ENCODE measurements at places on chromosomes 12 and 14.
A peak's percentile ranks its signal among the peaks of the same experiment; 100 is the strongest.

DNA sequence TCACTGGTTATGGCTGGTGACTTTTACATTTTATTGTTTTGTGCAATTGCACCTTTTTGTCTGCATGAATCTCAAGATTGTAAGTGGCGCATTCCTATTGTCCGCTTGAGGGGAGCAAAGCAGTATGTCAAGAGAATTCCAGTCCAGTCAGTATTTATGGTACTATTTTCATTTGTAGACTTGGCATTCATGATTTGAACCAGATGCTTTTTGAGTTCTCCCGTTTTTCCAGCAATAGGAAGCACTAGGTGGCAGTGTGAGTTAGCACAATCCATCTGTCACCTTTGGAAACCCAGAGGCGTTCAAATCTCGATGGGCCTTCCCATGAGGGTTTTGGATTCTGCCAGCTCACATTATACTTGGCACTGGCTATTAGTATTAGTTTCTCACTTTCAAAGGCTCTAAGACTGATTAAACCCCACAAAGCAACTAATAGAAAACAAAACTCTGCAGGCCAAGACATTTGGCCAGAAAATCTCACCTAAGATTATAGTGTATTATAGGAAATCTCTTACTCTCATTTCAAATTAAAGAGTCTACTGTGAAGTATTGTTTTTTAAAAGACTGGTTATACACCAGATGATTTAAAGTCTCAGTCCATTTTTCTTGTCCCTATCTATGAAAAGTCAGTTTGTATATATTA, 2.2 kb downstream of the DACT1 start:
- DNase-seq: peak; percentile 74

DNA sequence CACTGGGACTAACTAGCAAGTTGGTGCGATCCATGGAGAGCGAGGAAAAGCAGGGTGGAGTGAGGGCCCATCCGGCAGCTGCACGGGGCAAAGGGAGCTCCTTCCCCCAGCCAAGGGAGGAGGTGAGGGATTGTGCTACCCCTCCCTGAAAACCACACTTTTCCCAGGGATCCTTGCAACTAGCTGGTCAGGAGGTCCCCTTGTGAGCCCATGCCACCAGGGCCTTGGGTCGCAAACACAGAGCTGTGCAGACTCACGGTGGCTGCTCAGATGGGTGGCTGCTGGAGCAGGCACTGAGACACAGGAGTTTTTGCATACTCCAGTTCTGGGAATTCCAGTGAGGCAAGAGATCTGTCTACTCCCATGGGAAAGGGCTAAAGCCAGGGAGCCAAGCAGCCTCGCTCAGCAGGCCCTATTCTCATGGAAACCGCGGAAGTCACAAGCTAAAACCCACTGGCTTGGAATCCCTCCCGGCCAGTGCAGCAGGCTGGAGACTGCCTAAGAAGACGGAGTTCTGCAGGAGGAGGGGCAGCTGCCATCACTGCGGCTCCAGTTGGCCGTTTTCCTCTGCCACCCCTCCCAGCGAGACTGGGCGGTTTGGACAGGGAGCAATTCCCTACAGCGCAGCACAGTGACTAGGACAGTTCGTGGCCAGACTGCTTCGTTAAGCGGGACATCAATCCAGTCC, 10.9 kb upstream of the ZNF705A start:
- peak; percentile 12 for DNase-seq

DNA sequence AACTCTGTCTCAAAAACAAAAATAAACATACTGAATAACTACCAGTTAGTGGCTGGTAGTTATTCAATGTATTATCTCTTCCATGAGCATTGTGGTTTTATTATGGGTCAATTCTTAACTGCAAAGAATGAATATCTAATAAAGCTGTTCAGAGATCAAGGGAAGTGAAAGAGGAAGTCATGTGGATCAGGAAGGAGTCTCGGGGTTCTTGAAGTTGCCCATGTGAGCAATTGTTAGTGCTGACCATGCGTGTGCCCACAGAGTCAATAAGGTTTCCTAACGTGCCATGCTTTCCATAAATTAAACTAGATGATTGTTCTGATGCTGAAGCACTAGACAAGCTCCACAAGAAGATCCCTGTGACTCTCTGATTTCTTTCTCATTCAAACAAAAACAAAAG, 136.5 kb upstream of the CPSF6 start:
- DNase-seq: no peak

GRCh38 chr14:96189281-96189711, 15.3 kb upstream of the BDKRB2 start:
- DNase-seq: peak; percentile 25

DNA sequence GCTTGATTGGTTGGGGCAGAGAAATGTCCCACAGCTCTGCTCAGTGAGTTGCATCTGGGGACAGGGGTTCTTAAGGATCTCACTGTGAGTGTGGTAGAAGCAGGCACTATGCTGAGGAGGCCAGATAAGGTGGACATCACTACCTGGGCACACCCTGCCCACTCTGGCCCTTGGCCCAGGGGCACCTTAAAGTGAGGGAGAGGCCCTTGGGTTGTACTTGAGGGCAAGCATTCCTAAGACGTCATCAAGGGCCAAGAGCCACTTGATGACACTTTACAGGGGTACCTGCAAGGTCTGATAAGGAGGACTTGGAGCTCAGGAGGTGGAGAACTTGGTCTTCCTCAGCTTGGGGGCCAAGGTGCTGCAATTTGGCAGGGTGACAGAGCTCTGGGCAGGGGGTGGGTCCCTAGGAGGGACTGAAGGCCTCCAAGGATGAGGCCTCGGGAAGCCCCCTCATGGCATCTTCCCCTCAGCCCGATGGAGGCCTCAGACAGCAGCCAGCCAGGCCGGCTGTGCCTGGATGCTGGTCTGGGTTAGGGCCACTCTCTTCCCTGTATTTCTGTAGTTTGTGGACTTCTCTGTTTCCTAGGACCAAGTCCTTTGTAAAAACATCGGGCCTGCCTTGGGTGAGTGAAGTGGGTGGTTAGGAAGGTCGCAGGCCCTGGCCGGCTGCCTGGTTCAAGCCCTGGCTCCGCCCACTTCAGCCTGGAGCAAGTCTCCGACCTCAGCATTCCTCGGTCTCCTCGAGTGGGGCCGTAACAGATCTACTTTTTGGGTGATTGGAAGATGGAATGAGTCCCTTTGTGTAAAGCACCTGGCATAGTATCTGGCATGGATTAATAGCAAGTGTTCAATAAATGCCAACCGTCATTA, 24.8 kb downstream of the GPR68 start:
- no peak for DNase-seq

DNA sequence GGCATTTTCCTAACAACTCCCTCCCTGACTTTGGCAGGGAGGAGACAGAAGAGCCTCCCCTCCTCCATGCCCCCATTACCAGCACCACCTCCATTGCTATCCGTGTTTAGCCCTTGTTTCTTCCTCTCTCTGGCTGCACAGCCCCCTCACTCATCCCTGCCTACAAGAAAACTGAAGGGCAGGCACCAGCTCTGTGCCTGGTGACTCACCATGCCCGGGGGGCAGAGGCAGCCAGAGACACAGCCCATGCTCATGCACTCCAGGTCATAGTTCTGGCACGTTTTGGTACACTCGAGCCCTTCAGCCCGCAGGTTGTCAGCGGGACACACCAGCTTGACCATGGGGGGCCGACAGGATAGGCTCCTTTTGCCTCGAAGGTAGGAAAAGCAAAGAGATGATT, 80.4 kb downstream of the VWF start:
- peak; percentile 87 for DNase-seq

DNA sequence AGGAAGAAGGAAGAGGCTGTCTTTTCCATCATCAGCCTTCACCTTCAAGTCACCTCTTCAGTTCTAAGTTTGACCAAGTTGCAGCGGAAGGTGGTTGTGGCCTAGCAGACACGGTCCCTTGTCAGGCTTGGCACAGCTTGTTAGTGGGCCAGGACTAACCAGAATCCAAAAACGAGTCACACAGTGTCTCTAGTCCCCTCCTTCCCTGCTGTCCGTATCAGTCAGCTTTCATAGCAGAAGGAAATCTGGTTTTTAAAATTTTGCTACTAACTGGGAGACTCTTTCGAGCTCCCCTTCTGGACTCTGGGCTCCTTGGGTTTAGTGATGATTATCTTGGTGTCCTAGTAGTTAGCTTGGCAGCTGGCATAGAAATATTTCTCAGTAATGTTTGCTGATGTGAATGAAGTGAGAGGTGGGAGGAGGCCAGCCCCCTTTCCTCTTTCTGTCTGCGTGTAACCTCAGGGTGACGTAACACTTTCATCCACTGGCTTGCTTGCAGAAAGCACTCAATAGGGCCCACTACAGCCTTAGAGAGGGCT, 3.8 kb downstream of the ETV6 start:
- DNase-seq: peak; percentile 10

GRCh38 chr12:91744597-91744996, 401.0 kb downstream of the BTG1 start:
- DNase-seq: no peak

DNA sequence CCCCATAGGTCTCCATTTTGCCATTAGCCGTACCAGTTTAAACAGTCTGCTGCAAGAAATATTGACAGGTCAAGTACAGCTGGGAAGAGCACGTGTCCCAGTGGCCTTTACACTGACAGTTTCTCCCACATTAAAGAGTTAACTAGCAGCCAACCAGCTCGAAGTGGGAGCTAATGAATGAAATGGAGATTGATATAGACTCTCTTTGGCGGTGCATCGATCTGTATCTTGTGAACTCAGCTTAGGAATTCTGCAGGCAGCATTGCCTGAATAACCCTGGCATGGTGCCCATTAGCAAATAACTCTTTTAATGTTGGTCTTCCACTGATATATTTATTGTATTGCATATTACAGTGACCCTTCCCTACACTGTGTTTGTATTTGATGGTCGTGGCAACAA, 319.4 kb downstream of the EGLN3 start:
- DNase-seq: no peak

DNA sequence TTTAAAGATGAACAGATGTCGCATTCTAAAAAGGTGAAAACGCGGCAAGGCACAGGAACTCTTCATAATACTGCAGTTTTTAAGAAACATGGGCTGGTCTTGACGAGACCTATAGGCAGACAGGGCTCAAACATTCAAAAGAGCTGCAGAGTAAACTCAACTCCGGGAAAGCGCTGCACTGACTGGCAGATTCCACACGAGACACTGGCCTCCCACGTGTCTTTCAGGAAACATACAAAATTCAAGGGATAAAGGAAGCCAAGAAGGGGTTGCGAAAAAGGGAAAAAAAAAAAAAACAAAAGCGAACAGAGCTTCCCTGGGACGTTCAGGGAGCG, 614 bp upstream of the ARF6 start:
- DNase-seq: peak; percentile 80

DNA sequence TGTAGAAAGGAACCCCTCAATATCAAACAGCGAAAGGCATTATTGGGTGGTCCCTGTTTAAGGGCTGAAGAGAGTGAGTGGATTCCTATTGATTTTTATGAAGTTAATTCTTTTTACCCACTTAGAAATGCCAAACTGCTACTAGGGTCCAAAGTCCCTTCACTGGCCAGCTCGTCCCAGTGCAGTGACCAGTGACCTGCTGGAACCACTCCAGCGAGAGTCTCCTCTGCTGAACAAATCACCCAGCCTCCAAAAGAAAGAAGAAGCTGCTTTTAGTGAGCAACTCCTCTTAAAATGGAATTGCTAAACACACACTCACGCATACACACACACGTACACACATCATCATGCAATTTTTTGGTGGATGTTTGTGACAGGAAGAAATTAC, 198.2 kb upstream of the PLEKHG7 start:
- no peak for DNase-seq

- DNase-seq: no peak
Measured at GRCh38 chr14:72744416-72745120, 149.3 kb downstream of the DPF3 start.

DNA sequence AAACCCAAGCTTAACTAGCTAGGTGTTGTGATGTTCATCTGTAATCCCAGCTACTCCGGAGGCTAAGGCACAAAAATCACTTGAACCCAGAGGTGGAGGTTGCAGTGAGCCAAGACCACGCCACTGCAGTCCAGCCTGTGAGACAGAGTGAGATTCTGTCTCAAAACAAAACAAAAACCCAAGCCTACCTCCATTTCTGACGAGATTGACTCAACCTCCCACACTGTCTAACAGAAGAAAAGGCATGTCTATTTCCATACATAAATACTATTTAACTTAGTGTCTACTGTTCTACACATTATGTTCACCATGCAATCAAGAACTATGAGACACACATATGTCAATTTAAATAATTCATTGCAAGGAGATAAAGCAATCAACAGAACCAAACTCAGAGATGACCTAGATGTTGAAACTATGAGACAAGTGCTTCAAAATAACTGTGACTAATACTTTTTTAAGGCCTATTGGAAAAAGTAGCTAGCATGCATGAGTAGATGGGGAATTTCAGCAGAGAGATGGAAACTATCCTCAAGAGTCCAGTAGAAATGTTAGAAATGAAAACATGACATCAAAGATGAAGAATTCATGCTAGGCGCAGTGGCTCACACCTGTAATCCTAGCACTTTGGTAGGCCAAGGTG, 75.9 kb upstream of the DHRS4 start:
- DNase-seq: no peak

- peak; percentile 45 for DNase-seq
Measured at GRCh38 chr14:38211255-38211735, 3.6 kb downstream of the SSTR1 start.

GRCh38 chr14:87443787-87444186, 549.2 kb downstream of the GALC start:
- no peak for DNase-seq

DNA sequence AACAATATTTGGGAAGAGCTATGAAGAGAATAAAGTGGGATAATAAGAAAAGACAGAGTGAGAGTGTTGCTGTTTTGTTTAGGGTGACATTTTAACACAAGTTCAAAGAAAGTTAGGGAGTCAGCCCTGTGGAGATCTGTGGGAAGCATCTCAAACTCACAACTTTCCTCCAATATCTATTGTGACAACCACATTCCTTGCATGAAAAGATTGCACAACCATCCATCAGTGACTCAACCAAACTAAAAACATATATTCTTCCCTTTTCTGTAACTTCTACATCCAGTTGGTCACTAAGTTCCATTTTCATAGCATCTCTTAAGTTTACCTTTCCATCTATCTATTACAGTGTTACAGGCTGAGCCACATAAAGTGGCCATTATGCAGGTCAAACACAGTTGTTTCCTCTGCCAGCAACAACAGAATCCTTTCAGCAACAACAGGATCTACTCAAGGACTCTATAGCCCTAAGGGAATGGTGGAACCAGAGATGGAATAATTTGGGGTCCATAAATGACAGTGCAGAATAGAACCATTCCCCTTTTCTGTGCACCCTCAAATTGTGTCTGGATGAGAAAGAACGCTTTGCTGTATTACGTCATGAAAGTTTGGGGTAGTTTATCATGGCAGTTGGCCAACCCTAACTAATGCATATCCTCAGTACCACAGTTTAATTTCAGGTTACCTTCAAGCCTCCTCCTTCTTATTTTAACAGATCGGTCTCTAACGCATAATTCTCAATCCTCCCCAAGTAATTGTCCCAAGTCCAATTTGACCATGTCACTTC, 118.8 kb downstream of the ST8SIA1 start:
- no peak for DNase-seq

GRCh38 chr12:122527478-122527944, 462 bp downstream of the KNTC1 start:
- peak; percentile 58 for DNase-seq

- DNase-seq: peak; percentile 52
Measured at GRCh38 chr12:118102070-118102469, 1.7 kb downstream of the VSIG10 start.
